Karpas-422 (cell line): ENCODE measurements at places on chromosomes 5 and 9.

DNA sequence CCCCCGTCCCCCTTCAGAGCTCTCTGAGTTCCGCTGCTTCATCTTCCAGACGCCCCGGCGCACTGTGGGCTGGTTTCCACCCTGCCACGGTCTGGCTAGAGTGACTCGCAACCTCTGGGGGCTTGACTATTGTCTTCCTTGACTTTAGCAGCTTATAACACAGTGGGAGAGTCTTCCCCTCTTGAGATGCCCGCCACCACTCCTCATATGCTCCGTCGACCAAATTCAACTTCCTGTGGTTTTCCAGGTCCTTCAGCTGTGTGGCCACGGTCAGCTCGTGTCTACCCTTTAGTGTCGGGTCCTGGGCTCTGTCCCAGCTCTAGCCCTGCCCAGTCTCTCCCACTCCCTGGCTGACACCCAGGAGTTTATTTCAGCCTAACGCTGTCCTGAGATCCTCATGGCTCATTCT is 28.2 kb upstream of the NCS1 start:
- DNase-seq: no peak

- DNase-seq: no peak
Measured at GRCh38 chr5:9483243-9483642, 62.6 kb downstream of the SEMA5A start.

- no peak for DNase-seq
Measured at GRCh38 chr5:145945620-145946111, 9.3 kb downstream of the SH3RF2 start.

DNA sequence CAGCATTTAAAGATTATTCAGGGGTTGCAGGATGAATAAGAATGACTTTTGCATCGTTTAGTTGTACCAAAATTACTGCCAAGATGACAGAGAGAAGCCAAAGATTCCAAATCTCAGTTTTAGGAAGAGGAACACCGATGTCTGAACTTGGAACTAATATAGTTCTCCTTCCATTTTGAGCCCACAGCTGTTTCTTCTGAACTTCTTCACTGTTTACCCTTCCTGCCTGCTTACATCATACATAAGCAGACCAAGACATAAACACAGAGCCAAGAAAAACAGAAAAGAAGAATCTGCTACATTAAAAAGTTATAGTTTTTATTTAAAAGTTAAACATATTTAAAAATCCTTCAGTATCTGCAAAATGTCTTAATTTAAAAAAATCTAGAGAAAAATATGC is 146.9 kb upstream of the RAPGEF1 start:
- DNase-seq: no peak

DNA sequence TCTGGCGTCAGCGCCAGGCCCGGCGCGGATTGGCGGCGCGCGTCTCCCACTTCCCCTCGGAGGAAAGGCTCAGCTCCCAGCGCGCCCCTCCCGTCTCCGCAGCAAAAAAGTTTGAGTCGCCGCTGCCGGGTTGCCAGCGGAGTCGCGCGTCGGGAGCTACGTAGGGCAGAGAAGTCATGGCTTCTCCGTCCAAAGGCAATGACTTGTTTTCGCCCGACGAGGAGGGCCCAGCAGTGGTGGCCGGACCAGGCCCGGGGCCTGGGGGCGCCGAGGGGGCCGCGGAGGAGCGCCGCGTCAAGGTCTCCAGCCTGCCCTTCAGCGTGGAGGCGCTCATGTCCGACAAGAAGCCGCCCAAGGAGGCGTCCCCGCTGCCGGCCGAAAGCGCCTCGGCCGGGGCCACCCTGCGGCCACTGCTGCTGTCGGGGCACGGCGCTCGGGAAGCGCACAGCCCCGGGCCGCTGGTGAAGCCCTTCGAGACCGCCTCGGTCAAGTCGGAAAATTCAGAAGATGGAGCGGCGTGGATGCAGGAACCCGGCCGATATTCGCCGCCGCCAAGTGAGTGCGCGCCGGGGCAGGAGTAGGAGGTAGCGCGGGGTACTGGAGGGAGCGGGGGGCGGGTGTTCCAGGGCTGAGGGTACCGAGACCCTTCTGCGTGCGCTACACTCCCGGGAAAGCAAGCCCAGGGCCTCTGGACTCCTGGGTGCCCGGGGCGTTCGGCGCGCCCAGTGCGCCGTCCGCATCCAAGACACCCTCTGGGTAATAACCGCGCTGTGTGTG is at the start of gene MSX2:
Gene MSX2 (plus strand): TSS at position 99 of the 777 bp plus-strand sequence. CDS start 78 bp downstream, at position 177.
- DNase-seq: no peak

DNA sequence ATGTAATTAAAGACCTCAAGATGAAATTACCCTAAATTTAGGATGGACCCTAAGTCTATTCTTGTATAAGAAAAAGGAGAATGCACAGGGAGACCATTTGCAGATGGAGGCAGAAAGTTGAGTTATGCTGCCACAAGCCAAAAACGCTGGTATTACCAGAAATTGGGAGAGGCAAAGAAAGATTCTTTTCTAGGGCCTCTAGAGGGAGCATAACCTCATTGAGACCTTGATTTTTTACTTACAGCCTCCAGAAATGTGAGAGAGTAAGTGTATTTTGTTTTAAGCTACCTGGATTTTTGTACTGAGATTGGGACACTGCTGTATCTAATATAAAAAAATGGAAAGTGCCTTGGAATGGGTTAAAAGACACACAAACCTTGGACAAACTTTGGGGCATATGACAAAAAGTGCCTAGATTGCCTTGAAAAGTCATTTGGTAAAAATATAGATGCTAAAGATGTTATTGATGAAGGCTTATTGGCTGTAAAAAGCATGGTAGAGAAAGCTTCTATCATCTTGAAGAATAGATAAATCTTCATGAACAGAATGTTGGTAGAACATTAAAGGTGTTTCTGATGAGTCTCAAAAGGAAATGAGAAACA is 174.7 kb upstream of the PRDM9 start:
- peak; percentile 55 for DNase-seq

GRCh38 chr9:94981723-94982090 is 255.2 kb downstream of the AOPEP start:
- no peak for DNase-seq

GRCh38 chr9:95058795-95059386 is 258.6 kb downstream of the FANCC start:
- no peak for DNase-seq

DNA sequence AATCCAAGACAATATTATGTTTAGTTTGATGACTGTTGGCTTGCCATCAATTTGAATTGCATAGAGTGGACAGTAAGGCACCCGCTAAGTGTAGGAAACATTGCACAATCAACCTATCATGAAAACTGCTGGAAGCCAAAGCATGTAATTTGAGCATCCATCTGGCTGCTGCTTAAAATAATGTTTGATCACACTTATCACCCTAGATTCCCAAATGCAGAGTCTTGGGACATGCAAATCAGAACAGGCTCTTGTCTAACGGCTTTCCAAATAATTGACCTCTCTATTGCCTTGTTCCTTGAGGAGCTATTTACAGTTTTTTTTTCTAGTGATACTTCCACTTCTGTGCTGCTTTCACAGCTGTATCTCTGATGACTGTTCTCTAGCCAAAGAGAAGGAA is 342.1 kb downstream of the PRR16 start:
- no peak for DNase-seq

- no peak for DNase-seq
Measured at GRCh38 chr9:115972362-115972761, 181.2 kb upstream of the PAPPA start.

GRCh38 chr5:39891376-39891775 is 466.6 kb upstream of the DAB2 start:
- DNase-seq: no peak

GRCh38 chr5:139633295-139634027 is 14.7 kb upstream of the CXXC5 start:
- DNase-seq: peak; percentile 83

GRCh38 chr9:71592400-71592799 is 175.9 kb downstream of the CEMIP2 start:
- no peak for DNase-seq

GRCh38 chr5:154830219-154830595 is 20.2 kb downstream of the FAXDC2 start:
- no peak for DNase-seq

DNA sequence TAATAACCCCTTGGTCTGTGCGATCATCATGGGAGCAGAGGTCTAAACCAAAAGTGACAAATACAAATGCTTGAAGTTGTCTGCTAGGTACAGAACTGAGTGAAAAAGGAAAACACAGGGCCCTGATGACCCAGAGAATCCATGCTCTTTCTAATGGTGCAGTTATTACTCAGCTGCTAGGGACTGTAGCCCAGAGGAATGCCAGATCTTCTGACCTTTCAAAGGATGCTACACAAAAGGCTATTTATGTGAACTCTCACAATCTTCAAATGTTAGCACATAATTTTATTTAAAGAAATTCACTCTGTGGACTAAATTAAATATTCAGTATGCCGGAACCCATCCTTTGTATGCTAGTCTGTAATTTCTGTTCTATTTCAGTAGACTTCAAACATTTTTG is 79.9 kb downstream of the PRR16 start:
- DNase-seq: no peak

- DNase-seq: no peak
Measured at GRCh38 chr5:3740546-3741373, 145.1 kb downstream of the IRX1 start.

GRCh38 chr5:124102486-124102885 is 590.5 kb downstream of the CSNK1G3 start:
- no peak for DNase-seq

DNA sequence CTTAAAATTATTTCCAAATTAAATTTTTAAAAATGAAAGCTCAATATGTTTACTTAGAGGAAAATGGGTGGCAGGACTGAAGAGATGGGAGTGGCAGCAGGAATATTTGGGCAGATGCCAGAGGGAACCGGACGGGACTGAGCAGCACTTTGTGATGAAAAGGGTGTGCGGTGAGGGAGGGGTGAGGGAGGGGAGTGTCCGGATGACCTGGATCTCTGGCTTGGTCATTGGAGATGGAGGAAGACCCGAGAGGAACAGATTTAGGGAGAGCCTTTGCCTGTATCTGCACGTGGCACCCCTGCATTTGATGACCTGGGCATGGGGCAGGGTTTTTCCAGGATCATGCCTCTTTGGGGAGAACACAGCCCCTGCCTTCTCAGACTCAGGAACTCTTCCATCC is 201.1 kb upstream of the MVB12B start:
- DNase-seq: no peak

GRCh38 chr9:11269036-11269435 is 656.2 kb upstream of the PTPRD start:
- no peak for DNase-seq

GRCh38 chr5:137496919-137497318 is 2.2 kb downstream of the SPOCK1 start:
- DNase-seq: no peak

GRCh38 chr5:98110282-98110691 is 663.2 kb upstream of the RGMB start:
- DNase-seq: no peak
